ENCODE measurements at places on chromosomes 2 and 18.

- DNase-seq: no peak
Measured at GRCh38 chr2:153641046-153641445, 162.5 kb upstream of the RPRM start.

GRCh38 chr2:134131681-134132489 lies 122.0 kb upstream of the MGAT5 start:
- no peak for DNase-seq

- DNase-seq: no peak
Measured at GRCh38 chr2:178892751-178893625, 85.8 kb upstream of the TTN start.

GRCh38 chr2:235669983-235670962 lies 176.4 kb downstream of the AGAP1 start:
- peak; percentile 76 for DNase-seq

- no peak for DNase-seq
Measured at GRCh38 chr2:143823876-143824275, 694.7 kb downstream of the ARHGAP15 start.

GRCh38 chr2:227889336-227889735 lies 17.9 kb downstream of the DAW1 start:
- DNase-seq: no peak

GRCh38 chr2:163345795-163346573 lies 389.8 kb downstream of the FIGN start:
- DNase-seq: peak; percentile 49

DNA sequence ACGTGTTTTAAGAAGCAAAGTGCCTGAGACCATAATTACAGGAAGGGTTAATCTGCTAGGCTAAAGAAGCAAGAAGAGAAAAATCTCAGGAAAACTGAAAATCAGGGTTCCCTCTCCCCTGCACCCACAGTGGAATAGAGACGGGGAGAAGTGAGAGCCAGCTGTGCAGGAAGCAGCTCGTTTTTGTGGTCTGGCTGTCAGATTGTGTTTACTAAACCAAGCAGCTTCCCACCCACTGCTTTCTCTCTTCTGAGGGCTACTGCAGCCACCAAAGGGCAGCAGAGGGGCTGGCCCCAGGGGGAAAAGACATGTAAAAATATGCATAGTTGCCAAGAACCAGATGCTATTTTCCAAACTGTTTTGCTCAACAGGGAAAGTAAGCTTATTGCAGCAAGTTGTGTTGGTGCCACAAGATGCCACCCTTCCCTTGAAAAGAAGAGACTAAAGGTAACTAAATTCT lies 72.6 kb upstream of the THUMPD2 start:
- DNase-seq: no peak

DNA sequence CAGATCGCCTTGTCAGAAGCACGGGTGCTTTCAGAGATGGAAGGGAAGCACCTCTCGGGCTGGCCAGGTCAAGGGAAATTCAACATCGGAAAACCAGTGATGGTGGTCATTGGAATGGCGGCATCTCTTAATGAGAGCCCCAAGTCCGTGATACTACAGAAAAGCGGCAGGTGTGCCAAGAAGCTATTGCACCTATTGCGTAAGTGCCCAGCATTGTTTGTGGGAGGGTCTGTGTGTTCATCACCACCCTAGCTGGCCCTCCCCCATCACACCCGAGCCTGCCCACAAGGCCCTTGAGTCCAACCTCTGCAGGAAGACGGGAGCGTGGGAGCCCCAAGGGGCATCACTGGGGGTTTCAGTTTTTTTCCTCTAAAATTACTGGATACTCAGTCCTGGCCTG lies 100.7 kb downstream of the DGKD start:
- DNase-seq: no peak

- DNase-seq: no peak
Measured at GRCh38 chr2:120729406-120730399, 6.0 kb upstream of the GLI2 start.

DNA sequence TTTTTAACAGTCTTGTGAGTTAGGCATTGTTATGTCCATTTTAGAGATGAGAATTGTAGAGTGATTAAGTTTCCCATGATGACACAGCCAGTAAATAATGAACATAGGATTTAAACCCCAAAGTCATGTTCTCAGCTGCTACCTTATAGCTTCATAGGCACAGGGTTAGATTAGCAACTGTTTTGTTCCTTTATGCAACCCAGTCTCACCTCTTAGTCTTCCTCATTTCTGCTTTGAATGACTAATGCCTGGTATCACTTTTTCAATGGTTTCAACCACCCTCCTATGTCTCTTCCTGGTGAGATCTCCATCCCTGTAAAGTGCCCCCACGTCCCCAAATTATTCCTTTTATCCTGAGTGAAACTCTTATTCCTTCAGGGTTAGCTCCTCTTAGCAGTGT lies 44.3 kb downstream of the MFSD6 start:
- no peak for DNase-seq

DNA sequence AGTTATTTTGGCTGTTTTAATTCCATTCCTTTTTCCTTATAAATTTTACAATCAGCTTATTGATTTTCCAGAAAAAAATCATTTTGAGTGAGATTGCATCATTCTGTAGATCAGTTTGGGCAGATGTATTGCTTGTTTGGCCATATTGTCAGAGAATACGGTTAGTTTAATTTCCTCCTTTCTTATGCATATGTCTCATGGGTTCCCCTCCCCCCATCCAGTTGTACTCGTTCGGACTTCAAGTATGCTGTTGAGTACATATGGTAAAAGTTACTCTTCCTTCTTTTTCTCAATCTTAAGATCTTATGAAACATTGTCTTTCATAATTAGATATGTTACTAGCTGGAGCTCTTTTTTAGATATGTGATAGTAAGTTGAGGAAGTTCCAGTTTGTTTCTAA lies 131.2 kb upstream of the TTC27 start:
- DNase-seq: no peak

DNA sequence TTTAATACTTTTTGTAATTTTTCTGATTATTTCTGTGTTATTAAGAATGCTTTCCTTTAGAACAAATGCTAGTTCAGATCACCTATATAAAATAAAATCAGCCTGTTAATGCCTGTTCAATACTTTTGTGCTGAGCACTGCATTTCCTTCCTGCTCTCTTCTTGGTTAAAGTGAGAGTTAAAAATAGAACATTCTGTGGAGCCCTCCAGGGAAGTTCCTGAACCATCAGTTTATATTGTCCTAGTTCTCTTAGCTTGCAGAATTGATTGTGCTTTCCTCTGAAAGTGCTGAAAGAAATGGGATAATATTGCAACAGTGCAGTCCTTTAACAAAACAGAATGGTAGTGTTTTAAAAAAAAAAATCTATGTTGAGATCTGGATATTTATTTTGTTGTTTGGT lies 74.6 kb upstream of the UBXN4 start:
- DNase-seq: no peak

DNA sequence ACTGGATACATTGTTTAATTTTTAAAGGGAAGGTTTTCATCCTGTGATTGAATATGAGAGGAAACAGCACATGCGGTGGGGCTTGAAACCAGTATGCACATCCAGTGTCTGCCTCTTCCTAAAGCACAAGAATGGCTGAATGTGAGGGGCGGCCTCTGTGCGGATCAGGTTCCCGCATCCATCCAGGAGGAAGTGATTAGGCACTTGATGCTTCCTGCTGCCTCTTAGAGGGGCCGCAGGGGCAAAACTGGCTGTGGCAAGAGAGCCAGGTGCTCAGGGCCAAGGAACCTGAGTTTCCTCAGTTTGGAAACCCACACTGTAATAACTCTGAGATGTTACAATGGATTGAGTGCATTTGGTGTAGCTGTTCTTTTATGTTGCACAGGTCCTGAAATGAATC lies 48.8 kb downstream of the THNSL2 start:
- no peak for DNase-seq

GRCh38 chr2:44207102-44207501 lies 38.4 kb downstream of the PPM1B start:
- DNase-seq: peak; percentile 10

DNA sequence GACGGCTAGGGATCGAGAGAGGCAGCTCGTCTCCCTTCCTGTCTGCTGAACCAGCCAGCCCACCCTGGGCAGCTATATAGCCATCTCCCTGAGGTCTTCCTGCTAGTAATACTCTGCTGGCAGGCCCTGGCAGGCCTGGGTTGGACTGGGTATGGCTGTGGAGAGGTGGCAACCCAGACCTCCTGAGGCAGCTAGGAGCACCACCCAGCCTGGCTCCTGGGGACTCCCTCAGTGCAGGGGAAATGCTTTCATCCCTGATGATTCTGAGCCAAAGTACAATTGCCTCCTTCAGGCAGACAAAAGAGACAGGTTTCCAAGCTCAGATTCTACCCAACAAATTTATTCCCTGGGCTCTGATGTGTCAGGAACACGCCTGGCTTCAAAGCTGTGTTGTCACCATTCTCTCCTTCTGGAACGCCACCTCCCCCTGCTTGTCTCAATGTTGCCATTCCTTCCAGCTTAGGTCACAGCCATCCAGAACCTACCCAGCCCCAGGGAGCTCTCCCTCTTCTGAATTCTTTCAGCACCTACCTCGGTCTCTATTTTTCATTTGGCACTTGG lies 4.7 kb upstream of the DNAJB2 start:
- no peak for DNase-seq

DNA sequence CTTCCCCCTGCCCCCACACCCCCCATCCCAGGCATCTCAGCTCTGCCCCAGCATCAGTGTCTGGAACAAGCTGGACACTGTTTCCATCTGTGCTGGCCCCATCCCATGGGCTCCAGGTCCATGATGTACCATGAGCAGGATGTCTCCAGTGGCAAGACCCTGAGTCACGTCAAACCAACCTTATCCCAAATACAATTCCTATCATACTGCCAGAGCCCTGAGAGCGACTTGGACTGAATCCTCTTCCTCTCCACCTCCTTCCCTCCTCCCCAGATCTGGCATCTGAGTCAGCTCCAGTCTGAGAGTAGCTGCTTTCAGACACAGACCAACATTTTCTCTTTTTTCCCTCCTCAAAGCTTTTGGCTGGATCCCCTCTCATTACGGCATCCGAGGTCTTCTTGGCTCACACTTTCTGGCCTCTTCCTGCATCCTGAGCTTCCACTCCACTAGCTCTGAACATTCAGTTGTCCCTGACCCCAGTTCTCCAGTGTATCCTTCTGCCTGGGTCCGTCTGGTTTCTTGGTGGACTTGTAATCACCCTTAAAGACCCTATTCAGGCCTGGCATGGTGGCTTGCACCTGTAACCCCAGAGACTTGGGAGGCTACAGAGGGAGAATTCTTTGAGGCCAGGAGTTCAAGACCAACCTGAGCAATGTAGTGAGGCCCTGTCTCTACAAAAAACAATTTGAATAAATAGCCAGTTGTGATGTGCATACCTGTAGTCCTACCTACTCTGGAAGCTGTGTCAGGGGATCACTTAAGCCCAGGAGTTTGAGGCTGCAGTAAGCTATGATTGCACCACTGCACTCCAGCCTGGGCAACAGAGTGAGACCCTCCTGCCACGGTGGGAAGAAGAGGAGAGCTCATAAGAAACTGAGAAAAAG lies 68.3 kb downstream of the ACKR3 start:
- no peak for DNase-seq

DNA sequence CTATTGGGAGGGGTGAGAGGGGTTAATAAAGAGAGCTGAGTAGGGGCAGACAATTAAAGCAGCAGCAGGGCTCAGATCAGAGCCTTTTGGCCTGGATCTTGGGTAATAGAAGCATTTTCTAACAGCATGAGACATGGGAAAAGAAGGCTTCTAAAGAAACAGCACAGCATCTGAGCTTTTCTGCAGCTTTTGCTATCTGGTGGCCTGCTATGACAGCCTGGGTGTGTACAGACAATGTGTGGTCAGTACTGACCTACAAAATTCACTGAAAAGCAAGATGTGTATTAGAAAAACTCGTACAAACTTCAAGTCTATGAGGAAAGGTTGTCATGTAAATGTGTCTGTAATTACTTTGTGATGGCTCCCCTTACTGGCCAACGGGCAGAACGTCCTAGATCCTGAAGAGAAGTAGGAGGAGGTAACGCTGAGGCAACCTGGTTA lies 95.6 kb downstream of the GALNT3 start:
- DNase-seq: peak; percentile 18

GRCh38 chr18:58249712-58250111 lies 205.7 kb downstream of the NEDD4L start:
- DNase-seq: no peak

DNA sequence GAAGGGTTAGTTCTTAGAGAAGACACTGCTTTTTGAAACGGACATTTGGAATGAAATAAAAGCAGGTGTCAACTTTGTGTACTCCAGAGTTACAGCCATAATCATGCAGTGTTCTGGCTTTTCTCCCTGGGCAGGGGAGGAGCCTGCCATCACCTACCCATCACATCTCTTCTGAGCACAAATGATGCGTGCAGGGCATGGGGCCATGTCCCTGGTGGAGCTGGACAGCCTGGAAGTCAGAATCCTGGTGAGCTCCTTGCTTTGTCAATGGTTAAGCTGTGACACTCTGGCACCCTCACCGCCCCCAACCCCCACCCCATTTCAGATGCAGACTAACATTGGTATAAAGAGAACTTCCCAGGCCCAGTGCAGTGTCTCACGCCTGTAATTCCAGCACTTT lies 53.1 kb downstream of the PDCL3 start:
- DNase-seq: no peak

- DNase-seq: no peak
Measured at GRCh38 chr2:179048099-179048498, 1.8 kb downstream of the CCDC141 start.

- DNase-seq: no peak
Measured at GRCh38 chr2:227029426-227030105, 134.4 kb downstream of the COL4A4 start.

DNA sequence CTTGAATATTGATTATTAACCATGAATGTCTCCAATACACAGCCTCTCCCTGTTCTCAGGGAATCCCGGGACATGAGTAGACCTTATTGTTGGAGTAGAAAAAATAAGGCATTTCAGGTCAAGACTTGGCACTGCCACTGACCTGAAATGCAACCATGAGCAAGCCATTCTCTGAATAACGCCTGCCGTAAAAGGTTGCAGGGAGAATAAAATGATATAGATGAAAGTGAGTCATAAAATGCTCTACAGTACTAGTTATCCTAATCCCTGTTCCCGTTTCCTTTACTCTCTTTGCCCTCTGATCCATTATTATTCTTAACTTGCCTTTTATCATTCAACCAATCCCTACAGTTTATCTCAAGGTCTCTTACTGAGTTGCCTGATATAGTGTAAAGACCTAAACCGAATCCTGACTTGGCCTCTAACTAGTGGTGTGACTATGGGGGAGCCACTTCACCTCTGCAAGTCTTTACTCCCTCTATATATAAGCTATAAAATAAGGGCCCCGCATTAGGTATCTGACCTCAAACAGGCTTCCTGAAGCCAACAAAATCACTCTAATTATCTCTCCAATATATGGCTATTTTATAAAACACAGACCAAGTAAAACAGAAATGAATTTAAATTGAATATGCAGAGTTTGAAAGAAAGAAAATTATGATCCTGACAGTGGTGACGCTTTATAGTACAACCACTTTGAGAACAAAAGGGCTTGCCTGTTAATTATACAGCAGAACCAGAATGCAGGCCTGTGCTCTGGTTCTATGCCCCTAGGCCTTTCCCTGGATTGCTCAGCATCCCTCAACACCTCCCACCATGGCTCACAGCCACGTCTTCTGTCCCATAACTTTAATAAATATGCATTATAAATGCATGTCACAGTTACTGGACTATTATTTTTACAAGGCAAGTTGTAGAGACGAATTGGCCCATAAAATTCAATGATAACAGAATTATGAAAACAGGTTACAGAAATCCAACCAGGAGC lies 183.1 kb downstream of the STK39 start:
- no peak for DNase-seq
